Brain microvascular endothelial cell (primary cell): ENCODE measurements at places on chromosomes 13 and 19.

- no peak for DNase-seq
These were observed 38.8 kb downstream of the MYO9B start for GRCh38 chr19:17114414-17114831.

DNA sequence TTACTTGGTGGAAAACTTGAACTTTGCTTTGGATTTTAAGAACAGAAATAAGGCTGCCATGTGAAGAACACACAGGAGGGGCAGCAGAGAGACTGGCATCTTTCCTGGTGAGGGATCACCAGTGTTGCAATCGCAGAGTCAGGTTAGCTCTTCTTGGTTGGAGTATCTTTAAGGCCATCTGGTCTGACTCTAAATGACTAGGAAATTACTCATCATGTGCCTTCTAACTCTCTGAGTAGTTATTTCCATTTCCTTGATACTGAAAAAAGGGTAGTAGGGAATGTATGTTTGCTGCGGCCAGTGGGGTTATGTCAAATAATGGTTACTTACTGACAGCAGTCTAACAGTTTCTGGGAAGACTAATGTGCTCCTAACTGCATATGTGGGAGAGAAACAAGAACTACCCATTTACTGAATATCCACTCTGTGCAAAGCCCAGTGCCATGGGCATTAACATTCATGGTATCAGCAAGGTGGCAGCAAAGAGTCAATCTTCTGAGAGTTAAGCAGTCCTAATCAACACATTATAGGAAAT is 122.1 kb downstream of the COG6 start:
- DNase-seq, result peak; percentile 88

DNA sequence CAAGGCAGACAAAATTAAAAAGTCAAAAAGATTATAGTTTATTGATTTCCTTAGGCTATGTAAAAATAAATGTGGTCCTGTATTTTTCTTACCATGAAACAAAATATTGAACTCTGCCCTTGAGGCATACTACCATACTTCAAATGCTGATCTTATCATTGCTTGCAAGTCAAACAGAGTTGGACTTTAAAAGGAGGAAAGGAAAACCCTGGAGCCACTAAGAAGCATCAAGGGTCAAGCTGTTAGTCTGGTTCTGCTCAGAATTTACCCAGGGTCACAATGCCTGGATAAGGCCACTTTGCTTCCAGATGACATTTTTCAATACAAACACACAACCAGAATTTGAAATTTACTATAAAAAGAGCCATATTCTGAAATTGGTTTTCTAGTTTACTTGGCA is 2.2 kb upstream of the FREM2 start:
- DNase-seq, result no peak

DNA sequence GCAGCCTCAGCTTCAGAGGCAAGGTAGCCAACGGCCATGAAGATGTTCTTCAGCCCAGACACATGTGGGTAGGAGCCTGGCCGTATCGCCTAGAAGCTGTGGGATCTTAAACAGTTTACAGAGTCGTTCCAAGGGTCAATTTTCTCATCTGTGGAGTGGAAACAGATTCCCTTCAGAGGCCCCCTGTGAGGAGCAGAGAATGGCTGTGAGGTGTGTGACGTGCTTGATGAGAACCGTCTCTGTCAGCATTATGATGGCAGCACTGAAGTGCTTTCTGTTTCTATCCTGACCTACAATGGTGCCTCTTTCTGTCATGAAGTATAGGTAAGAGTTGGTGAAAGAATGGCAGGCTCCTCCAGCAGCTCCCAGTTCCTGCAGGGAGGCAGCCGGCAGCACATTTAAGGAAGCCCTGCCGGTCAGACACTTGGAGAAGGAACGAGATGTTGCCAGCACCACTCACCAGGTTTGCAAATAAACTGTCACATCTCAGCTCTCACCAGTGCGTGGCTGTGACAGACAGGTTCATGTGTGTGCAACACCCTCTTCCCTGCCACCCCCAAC is 277.3 kb downstream of the FOXO1 start:
- no peak for DNase-seq

DNA sequence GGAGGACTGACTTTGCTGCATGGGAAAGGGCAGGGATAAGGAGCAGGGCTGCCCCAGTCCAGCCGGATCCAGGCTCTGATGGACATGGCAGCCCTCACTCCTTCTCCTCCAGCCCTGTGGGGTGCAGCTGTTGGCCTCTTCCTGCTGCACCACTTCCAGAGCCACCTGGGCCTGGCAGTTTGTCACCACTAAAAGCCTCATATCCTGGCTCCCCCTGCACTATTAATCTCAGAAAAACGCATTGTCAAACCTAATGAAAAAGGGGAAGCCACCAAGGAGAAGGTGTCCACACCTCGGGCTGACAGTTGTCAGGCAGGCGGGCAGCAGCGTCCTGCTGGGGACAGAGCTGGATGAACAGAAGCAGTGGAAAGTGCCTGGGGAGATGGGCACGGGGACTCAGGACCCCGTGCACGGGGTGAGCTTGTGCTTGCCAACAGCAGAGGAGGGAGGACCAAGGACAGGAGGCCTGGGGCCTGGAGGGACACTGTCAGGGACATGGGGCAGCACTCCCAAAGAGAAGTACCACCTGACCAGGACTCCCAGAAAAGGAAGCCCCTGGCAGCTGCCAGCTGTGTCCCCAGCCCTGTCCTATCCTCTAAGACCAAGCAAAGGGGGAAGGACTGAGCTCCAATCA is 151.1 kb upstream of the TSHZ3 start:
- DNase-seq, result no peak

DNA sequence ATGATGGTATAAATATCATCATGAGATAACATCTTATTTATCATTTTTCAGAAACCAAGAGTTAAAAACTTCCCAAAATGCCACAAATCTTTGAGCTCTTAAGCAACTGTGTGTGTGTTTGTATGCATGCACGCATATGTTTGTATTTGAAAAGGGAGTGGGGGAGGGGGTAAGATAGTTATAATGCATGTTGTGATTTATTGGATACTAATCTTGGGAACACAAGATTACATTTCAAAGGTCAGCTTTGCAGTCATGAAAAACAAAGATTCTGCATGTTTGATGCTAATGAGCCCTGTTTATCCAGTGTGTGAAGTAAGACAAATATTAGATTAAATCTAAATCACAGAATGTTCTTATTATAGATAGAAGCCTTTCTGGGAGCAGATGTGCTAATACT is 355.9 kb downstream of the DCT start:
- DNase-seq, result no peak

DNA sequence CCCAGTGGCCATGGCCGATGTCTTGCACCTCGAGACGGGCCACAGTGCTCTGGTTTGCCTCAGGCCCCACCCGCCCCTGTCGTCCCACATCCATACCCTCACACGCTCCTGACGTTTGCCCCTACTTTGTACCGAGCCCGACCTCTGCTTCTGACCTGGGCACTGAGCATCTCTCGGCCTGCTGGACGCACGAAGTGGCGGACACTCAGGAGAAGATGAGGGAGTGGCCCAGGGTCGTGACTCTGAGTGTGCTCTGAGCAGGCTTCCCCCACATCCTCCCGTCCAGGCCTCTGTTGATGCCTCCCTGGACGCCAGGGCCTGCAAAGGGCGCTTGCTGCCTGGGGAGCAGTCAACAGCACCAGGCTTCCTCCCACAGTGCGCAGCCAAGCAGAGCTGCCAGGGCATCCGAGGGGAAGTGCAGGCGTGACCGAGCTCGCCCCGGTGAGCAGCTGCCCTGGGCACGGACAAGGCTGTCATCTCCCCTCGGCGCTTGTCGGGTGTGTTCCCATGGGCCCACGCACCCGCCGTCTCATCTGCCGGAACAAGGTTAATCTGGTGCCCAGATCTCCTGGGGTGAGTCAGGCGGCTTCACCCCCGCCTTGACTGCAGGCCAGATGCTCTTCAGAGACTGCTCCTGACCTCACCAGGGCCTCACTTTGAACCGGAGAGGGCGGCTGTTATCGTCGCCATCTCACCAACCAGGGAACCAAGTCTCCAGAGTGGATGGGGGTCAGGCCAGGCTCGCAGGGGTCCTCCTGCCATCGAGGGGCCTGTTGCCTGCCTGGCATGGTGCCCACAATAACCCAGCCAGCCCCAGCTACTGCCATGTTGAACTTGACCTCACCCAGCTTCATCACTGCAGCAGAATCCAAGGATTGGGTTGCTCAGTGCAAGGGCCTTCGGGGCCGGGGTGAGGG is 27.2 kb downstream of the COMP start:
- DNase-seq, result peak; percentile 25

- no peak for DNase-seq
These were observed 322.0 kb upstream of the KLHL1 start for GRCh38 chr13:70430256-70430655.

DNA sequence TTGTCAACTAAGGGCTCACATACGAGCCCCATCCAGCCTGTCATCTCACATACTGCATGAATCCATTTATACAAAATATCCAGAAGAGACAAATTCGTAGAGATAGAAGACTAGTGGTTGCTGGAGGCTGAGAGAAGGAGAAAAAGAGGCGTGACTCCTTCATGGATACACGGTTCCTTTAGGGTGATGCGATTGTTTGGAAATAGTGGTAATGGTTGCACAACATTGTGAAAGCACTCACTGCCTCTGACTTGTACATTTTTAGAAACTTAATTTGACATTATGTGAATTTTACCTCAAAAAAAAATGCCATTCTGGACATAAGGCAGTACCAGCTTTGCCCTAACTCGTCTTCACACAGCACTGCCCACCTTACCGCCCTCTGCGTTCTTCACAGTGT is 27.3 kb downstream of the IGFL1 start:
- no peak for DNase-seq

DNA sequence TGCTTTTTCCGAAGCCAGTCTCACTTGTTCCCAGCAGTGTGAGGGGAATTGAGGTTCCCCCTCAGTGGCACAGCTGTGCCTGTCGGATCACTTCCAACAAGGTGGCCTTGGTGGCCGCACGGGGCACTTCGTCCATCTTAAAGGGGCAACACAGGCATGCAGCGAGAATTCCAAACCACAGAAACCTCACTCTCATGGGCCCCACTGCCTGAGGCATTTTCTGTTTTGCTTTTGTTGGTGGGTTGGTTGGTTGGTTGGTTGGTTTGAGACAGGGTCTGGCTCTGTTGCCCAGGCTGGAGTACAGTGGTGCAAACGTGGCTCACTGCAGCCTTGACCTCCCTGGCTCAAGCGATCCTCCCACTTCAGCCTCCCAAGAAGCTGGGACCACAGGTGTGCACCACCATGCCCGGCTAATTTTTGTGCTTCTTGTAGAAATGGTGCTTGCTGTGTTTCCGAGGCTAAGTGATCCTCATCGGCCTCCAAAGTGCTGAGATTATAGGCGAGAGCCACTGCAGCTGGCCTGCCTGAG is 3.7 kb upstream of the NDUFS7 start:
- DNase-seq, result no peak

GRCh38 chr13:77516342-77516789 is 19.1 kb upstream of the SCEL start:
- peak; percentile 65 for DNase-seq

DNA sequence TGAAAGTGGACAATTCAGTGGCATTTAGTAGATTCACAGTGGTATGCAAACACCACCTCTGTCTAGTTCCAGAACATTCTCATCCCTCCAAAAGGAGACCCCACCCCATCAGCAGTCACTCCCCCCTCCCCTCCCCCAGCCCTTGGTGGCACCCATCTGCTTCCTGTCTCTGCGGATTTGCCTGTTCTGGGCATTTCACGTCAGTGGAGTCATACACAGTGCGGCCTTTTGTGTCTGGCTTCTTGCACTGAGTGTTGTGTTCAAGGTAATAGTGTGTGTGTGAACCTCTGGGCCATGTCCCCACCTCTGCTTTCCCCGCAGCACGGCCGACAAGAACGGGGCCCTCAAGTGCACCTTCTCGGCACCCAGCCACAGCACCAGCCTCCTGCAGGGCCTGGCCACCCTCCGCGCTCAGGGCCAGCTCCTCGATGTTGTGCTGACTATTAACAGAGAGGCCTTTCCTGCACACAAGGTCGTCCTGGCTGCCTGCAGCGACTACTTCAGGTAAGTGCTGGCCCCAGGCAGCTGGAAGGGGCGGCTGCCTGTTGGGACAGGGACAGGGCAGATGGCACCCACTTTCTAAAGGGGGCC is 19.4 kb upstream of the CRTC1 start:
- DNase-seq, result no peak

- peak; percentile 3 for DNase-seq
These were observed 379.1 kb downstream of the SUCLA2 start for GRCh38 chr13:47621931-47622330.

DNA sequence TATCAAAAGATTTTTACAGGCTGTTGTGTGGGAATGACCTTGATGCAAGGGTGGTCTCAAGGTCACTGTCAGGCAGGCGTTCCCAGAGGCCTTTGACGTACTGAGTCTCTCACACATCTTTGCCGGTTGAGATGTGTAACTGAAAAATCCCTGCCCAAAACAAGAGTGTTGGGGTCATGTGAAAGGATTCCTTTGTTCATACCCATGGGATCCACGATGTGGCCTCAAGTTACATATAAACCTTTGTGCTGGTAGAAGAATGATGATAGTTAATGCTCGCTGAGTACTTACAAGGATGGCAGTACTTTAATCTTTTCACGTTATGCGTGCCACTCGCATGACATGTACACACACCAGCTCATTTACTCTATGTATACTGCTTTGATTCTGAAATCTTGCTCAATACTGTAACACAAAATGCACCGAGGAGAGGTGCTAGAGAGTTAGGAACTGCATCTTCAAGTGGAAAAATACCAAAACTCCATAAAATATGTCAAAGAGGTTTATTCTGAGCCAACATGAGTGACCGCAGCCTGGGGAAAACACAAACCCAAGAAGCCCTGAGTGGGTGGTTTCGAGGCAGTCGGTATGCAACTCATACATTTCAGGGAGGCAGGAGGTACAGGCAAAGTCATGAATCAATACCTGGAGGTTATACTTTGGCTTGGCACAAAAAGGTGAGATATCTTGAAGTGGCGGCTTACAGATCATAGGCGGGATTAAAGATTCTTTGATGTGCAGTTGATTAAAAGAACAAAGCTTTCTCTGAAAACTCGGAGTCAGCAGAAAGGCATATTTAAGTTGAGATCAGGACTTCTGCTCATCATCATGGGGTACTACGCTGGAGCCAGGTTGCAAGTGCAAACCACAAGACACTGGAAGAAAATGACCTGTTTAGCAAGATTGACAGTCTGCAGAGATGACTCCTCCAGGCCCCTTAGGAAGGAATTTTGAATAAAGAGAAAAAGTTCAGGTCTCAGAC is 87.4 kb upstream of the ARHGEF7 start:
- no peak for DNase-seq

- no peak for DNase-seq
These were observed 7.8 kb downstream of the PODNL1 start for GRCh38 chr19:13930402-13930801.

DNA sequence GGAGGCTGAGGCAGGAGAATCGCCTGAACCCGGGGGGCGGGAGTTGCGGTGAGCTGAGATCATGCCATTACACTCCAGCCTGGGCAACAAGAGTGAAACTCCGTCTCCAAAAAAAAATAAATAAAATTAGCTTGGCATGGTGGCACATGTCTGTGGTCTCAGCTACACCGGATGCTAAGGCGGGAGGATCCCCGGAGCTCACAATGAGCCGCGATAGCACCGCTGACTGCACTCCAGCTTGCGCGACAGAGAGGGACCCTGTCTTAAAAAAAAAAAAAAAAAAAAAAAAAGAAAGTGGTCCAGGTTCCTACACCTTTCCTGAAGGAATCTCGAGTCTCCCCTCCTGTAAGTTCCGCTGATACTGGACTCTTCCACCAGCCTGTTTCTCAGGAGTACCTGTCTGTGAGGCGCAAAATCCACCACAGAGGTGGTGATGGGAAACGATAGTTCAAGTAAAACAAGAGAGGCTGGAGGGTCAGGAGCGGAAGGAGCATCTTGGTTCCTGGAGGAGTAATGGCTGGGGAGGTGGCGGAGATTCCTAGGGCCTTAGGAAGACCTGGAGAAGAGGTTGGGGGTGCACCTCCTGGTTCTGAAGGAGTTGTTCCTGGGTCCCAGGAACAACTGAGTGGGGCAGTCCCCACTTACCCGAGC is 471 bp downstream of the FUT1 start:
- DNase-seq, result no peak

- peak; percentile 0 for DNase-seq
These were observed 1139.6 kb upstream of the PCDH9 start for GRCh38 chr13:68369739-68370138.
